GM23248 (cell line): ENCODE measurements at places on chromosomes 11 and 22. TPM values are rescaled to one million over a fixed set of nuclear protein-coding genes. Genes with fewer than 3 reads are reported as not detected.
A peak's percentile ranks its signal among the peaks of the same experiment; 100 is the strongest.

DNA sequence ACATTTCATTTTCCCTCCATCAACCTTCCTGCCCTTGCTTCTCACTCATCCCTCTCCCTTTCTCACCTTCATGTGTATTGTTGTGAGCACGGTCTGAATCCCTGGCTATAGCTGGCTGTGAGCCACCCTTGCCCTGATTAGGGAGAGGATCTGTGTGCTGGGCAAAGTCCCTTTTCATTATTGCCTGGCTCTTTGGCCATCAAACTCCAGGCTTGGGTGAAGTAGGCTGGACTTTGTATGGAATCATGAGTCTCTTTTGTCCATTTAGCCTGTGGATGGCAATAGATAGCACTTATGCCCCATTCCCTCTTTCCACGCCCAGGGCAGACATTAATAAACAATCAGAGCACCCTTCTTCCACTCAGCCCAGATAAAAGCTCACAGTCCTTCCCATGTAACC lies 6.7 kb downstream of the MYO18B start:
- DNase-seq, result no peak

- DNase-seq, result no peak
These were observed 47.7 kb upstream of the NFRKB start for GRCh38 chr11:129943036-129943435.

GRCh38 chr22:39474351-39475111 lies 17.7 kb downstream of the MGAT3 start:
- peak; percentile 28 for DNase-seq

- no peak for DNase-seq
These were observed 7.7 kb downstream of the BLID start for GRCh38 chr11:122108192-122108799.

GRCh38 chr11:36053281-36053680 lies 109.4 kb downstream of the LDLRAD3 start:
- DNase-seq, result no peak

PATE2 gene
- not detected in 2 replicates for total RNA-seq

- no peak for DNase-seq
These were observed 36.1 kb downstream of the TTC12 start for GRCh38 chr11:113350336-113351067.

CARD18 gene
- not detected in 2 replicates for total RNA-seq

CECR2 gene
- not detected in 2 replicates for total RNA-seq

- peak; percentile 13 for DNase-seq
These were observed 9.8 kb downstream of the SCN4B start for GRCh38 chr11:118142809-118143208.

XKR3 gene
- not detected in 2 replicates for total RNA-seq

FJX1 gene
- total RNA-seq, result 30.9 and 37.0 TPM in 2 replicates

DNA sequence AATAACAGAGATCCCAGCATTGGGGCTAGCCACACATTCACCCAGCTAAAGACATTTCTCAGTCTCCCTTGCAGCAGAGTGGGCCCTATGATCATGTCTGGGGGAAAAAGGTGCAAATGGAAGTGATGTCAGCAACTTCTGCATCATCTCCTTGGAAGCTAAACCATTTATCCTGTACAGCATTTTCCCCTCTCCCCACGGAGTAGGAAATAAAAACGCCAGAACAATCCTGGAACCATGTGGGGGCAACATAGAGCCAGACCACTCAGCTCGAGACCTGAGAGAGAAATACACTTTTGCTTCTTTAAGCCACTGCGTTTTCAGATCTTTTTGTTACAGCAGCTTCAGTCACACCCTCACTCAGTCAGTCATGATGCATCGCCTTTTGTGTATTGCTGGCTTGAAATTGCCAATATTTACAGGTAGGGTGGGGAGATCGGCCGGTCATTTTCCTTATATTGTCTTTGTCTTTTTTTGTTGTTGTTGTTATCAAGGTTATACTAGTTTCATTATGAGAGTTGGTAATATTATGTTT lies 9.1 kb upstream of the RAC2 start:
- no peak for DNase-seq

FGF4 gene
- not detected in 2 replicates for total RNA-seq

MUC5AC gene
- total RNA-seq, result not detected in 2 replicates

OR8D1 gene
- not detected in 2 replicates for total RNA-seq

SERGEF gene
- total RNA-seq, result 16.8 and 18.3 TPM in 2 replicates

GRCh38 chr11:110900426-110900825 lies 188.2 kb upstream of the ARHGAP20 start:
- DNase-seq, result no peak

GRCh38 chr11:47773882-47774281 lies 6.7 kb upstream of the FNBP4 start:
- no peak for DNase-seq

GRCh38 chr11:2390091-2390724 lies 10.3 kb upstream of the TSSC4 start:
- DNase-seq, result no peak

CCDC81 gene
- under 0.01 and 0.13 TPM in 2 replicates for total RNA-seq

LSP1 gene
- total RNA-seq, result not detected in 2 replicates

DNA sequence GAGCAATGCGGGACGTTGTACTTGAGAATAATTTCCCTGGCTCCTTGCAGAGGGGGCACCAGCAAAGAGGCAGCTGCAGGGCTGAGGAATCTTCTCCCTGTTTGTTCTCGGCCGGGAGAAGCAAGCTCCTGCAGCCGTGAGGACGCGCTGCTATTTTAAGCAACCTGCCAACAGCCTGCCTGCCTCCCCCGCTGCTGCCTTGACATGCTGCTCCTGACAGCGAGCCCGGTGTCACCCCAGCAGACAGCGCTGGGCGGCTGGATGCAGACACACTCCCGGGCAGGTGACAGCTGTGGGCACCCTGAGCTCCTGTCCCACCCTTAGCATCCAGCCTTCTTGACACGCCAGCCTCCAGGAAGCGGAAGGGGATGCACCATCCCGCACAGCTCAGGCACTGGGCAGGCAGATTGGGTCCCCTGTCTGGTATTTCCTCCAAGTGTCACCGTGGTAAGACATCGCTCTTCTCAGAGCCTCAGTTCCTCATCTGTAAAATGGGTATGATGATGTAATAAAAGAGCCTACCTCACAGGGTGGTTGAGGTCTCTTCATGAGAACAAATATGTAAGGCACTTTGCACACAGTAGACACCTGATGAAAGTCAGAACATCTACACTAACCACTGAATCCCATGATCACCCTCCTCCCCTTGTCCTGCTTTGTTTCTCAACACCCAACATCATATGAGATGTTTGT lies 530.6 kb downstream of the MN1 start:
- no peak for DNase-seq

DNA sequence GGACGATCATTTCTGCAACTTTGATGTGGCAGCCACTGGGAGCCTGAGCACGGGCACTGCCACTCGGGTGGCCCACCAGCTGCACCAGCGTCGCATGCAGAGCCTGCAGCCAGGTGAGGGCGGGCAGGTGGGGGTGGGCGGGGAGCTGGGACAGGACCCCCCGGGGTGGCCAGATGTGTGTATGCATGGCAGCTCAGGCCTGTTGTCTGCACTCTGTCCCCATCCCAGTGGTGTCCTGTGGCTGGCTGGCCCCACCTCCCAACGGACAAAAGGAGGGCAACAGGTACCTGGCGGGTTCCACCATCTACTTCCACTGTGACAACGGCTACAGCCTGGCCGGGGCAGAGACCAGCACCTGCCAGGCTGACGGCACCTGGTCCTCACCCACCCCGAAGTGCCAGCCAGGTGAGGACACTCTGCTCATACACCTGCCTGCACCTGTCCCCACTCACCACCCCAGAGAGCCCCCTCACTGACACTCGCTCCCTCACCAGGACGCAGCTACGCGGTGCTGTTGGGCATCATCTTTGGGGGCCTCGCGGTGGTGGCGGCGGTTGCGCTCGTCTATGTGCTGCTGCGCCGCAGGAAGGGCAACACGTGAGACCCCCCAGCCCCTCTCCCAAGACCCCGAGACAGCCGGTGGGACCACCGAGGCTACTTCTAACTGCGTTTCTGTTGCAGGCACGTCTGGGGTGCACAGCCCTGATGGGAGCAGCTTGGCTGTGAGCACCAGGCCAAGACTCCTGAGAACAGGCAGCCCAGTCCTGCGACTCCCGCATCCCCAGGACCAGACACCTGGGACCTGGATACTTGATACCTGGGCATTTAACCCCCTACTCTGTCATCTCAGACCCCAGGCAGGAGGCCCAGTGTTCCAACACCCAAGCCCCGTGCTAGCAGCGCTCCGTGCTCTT lies 6.7 kb downstream of the SUSD2 start:
- no peak for DNase-seq

NXPE2 gene
- not detected in 2 replicates for total RNA-seq

- no peak for DNase-seq
These were observed 2.4 kb downstream of the LINC01488 start for GRCh38 chr11:69483691-69484426.

- DNase-seq, result no peak
These were observed 95.2 kb downstream of the ABTB2 start for GRCh38 chr11:34262531-34263081.

DNA sequence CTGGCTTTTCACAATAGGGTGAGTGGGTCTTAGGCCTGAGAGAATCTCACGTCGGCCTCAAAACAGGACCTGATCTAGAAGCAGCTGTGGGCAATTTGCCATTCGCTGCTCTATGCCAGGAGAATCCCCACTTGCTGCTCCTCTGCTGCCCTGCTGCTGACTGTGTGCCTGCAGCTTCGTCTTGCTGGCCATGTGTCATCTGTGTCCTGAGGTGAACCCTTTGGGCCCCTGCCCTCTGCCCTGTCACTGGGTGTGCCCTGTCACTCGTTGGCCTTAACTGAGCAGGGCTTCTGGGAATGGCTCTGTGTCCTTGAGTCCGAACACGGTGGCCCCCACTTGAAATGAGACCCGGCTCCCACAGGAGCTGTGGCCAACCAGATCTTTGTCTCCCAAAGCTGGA lies 6.2 kb downstream of the NAA40 start:
- peak; percentile 76 for DNase-seq

DNA sequence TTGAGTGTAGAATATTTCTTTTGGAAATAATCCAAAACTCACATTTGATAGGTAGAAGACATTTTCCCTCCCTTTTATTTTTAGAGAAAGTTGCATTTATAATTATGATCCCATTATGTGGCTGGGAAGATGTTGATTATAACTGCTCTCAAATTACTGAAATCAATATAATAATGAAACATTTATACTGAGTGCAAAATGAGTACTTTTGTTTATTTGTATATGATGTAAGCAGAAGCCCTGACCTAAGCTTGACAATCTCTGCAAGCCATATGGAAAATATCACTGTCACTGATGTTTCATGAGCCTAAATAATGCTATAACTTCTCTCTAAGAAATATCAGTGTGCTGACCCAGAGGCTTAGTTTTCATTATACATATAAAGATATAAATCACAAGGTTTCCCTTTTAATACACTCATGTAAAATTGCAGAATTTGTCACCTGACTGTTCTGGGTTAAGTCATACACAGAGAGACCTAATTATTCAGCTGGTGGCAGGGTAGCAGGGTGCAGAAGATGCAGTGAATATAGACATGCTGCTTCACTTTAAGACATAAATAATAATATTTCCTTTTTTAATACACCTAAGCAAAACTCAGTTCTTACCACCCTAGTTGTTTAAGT lies 99.2 kb downstream of the BBOX1 start:
- no peak for DNase-seq

GRAP2 gene
- total RNA-seq, result not detected in 2 replicates

DNA sequence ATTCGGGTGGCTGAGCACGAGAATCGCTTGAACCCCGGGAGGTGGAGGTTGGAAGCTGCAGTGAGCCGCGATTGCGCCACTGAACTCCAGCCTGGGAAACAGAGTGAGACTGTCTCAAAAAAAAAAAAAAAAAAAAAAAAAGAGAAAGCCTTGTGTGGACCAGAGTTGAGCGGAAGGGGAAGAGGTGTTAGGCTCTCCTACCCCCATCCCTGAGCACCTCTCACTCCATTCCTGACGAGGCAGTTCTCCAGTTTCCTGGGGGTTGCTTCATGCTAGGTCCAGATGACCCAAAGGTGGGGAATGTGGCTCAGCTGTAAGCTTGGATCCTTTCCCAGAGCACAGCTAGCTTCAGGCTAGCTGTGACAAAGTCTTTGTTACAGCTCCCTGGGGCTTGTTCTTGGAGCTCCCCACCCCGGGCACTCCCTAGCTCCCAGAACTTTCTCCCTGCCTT lies 8.8 kb upstream of the DNAL4 start:
- DNase-seq, result peak; percentile 99

OR10S1 gene
- total RNA-seq, result not detected in 2 replicates

- peak; percentile 18 for DNase-seq
These were observed 303.9 kb downstream of the CASP12 start for GRCh38 chr11:104594228-104594958.

DNA sequence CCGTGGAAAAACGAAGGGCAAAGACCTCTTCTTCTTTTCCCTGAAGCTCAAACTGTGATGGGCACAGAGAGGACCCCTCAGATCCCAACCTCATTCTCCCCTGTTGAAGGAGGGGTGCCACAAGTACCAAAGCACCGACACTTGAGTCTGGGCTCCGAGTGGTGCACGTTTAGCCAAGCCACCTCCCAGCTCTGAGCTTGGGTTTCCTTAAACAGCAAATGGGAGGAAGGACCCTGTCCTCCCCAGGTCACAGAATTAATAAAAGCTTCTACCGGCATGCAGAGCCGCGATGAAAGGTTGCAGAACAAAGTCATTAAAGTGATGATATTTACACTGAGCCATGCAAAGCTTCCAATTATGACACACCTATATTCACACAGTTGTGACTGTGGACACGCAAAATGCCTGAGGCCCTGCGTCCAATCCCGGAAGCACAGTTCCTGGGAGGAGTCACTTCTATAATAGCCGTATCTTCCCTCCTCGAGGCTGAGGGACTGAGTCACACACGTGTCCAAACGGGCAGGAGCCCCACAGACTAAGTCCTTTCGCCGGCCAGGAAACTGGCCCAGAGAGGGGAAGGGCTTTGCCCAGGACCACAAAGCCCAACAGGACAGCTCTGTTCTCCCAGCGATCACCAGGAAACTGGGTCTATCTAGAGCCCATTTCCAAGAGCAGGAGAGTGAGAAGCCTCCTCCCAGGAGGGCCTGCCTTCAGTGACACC lies 922 bp upstream of the CSNK1E start:
- peak; percentile 99 for DNase-seq

DNA sequence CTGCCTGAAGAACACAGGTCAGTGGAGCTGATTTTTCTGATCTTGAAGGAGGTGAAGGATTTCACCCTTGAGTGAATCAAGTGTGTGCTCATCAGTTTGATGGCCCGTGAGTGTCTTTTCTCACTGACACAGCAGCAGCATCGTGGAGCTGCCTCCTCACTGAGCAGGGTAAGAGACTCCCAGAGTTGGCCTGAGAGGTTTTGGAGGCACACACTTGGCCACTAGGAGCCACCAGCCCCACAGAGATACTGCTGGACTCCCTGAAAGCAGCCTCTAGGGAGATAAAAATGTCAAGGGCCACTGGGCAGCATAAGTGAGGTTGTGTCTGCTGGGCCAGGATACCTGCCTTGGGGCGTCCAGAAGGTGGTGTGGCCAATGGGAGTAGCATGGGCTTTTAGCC lies 245.4 kb downstream of the GRIK4 start:
- no peak for DNase-seq

MIOX gene
- total RNA-seq, result not detected in 2 replicates

GRCh38 chr11:40054631-40055030 lies 1404.8 kb downstream of the LRRC4C start:
- DNase-seq, result no peak

DNA sequence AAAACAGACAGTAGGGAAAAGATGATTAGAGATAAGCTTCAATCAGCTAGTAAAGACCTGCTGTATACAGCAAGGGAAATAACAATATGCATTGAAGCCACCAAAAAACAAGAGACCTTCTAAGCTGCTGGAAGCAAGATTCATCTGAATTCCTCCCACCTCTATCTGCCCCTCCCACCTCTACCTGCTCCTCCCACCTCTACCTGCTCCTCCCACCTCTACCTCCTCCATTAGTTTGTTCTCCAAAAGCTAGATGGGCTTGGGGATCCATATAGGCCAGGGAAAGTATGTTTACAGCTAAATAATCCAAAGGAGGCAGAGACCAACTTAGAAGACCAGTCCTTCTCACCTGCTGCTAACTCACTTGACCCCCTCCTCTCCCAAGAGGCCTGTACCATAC lies 33.2 kb downstream of the PAK1 start:
- no peak for DNase-seq

TMEM225 gene
- not detected in 2 replicates for total RNA-seq
